ENCODE measurements at places on chromosomes 7 and 10. TPM values are rescaled to one million over a fixed set of nuclear protein-coding genes. Genes with fewer than 3 reads are reported as not detected.

Gene GIMAP1
- 42.1 TPM for total RNA-seq

Gene MYH16
- total RNA-seq = not detected

Gene SPDYE17
- total RNA-seq = not detected

Gene GRID1
- not detected for total RNA-seq

DNA sequence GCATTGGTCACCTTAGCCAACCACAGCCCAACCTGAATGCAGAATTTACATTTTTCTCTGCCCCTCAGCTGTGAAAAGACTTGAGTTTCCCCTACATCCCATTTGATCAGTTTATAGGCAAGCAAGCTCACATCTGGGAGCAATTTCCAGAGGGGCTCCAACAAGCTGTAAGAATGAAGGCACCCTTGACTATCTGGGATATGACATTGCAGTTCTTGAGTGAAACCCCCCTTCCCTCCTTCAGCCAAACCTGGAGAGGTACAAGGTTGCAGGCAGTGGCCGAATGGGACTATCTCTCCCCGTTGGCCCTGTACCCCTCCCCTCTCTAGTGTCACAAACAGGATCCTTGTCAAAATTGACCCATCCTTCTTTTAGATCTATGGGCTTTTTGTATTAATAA, 30.5 kb downstream of the POLL start:
- no peak for DNase-seq

- no peak for DNase-seq
Measured at GRCh38 chr7:143256932-143257331, 6.3 kb upstream of the GSTK1 start.

DNA sequence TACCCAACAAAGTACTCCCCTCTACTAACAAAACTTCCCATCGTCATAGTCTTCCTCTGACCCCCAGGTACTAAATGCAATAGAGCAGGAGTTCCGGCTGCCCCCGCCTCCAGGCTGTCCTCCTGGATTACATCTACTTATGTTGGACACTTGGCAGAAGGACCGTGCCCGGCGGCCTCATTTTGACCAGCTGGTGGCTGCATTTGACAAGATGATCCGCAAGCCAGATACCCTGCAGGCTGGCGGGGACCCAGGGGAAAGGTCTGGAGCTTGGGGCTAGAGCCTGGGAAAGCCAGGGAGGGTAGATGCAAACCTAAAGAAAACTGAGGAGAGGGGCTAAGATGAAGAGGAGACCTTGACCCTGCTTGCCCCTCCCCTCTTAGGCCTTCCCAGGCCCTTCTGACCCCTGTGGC, 15.3 kb downstream of the EPHB6 start:
- DNase-seq = no peak

All from activated naive CD8-positive, alpha-beta T cell treated with anti-CD3 and anti-CD28 coated beads, Interleukin-2, amount 10 ng/mL, durations not matched to agents 7 days and 5 days (primary cell).